CD14-positive monocyte (primary cell): ENCODE measurements at places on chromosomes 7 and 10.
A peak's percentile ranks its signal among the peaks of the same experiment; 100 is the strongest.

DNA sequence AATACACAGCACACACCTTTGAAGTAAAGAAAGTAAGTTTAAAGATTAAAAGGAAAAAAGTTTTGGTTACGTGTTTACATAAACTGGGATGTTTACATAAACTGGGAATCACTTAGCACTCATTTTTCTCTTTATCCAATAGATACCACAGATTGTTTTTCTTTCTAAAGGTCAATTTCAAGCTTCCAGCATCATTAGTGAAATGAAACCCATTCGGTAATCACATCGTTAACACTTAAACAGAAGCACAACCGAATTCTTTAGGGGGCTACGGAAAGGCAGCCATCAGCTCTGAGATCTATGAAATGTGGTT is 1.1 kb downstream of the ODAD2 start:
- H3K27me3 ChIP-seq, result peaks cover 2% of the 10 kb centered on the region
- no peak for DNase-seq
- H3K4me1 ChIP-seq, result peaks cover 9% of the 10 kb centered on the region

GRCh38 chr10:96656198-96656577 is 64.1 kb downstream of the PIK3AP1 start:
- H3K4me3 ChIP-seq, result peak overlapping the region; percentile 14
- peaks cover 7% of the 10 kb centered on the region for H3K36me3 ChIP-seq
- H3K27ac ChIP-seq, result peak overlapping the region; percentile 85
- no peaks in the 10 kb centered on the region for H3K27me3 ChIP-seq

- no peak for DNase-seq
- H3K4me1 ChIP-seq, result peaks cover 73% of the 10 kb centered on the region
- peaks cover 32% of the 10 kb centered on the region for H3K36me3 ChIP-seq
- peak overlapping the region; percentile 45 for H3K27ac ChIP-seq
- H3K4me3 ChIP-seq, result no peak overlapping the region
Observed at GRCh38 chr10:69345402-69345801, 67.1 kb downstream of the HK1 start.

DNA sequence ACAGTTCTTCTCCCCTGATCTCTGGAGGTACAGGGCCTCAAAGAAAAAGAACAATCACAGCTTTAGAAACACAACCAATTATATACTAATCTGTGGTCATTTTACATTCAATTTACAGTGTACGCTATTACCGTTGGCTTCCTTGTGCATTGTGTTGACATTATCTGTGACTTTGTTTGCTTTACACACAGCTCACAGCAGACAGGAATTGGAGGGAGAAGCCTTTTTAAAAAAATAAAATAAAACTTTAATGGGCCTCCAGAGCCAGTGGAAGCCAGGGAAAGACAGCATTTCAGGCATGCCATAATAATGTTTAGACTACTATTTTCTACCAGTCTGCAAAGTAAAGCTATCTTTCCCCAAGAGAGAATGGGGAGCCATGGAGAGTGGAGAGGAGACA is 179.0 kb upstream of the ADO start:
- no peak for DNase-seq
- H3K27me3 ChIP-seq, result no peaks in the 10 kb centered on the region
- H3K4me1 ChIP-seq, result peaks cover 23% of the 10 kb centered on the region
- H3K4me3 ChIP-seq, result no peak overlapping the region
- H3K36me3 ChIP-seq, result no peaks in the 10 kb centered on the region

DNA sequence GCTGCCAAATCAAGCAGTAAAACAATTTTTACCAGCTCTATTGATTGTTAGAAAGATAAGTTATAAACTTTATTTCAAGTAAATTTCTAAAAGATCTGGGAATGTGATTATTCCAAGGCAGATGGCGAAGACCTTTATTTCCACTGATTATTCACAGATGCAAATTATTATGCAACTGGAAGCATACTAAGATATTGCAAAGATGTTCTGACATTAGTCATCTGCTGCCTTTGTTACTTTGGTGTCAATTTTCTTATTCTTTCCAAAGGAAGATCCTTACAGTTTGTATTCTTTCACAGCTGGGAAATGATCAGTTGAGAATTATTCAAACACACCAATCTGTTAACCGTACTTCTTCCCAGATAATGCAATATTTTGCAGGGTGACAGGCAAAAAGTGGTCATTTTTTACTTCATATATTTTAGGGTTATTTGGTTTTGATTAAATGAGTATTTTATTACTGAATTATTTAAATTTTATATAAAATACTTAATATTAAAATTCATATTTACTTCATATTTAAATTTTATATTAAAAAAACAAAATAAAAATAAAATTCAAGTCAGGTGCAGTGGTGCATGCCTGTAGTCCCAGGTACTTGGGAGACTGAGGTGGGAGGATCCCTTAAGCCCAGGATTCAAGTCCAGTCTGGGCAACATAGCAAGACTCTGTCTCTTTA is 171.3 kb downstream of the FZD1 start:
- no peaks in the 10 kb centered on the region for H3K36me3 ChIP-seq
- H3K27ac ChIP-seq, result no peak overlapping the region
- no peaks in the 10 kb centered on the region for H3K4me1 ChIP-seq

- peak overlapping the region; percentile 51 for H3K27ac ChIP-seq
- H3K36me3 ChIP-seq, result no peaks in the 10 kb centered on the region
- DNase-seq, result no peak
- no peaks in the 10 kb centered on the region for H3K27me3 ChIP-seq
Observed at GRCh38 chr10:75102830-75103673, 8.4 kb upstream of the SAMD8 start.

DNA sequence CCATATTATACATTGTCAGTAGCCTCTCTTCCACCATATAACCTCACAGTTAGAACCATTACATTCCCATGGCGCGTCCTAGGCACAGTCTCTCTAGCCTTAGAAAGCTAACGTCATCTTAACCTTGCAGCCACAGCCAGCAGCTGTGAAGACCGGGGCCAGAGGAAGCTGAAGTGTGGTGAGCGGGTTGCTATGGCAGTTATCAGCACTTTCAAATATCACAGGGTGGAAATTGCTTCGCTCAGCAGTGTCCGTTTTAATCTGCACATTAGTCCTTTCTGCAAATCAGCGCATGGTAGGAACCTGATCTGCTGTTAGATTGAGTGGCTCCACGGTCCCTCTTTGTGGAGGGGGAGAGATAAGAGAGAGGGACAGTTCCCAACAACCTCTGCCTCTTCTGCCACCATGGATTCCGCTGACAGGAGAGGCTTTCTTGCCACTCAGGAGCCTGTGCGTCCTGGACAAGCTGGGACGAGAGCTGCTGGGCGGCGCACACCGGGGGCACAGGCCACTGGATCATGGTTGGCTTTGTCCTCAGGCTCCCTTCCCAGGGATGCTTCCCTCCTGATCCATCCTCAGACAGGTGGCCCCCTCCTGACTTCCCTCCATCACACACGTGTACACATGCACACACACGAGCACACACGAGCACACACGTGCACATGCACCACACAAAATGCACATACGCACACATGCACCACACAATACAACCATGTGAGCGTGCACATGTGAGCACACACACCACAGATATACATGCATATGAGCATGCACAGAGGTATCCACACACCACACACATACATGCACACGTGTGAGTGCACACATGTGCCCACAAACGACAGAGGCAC is 93.8 kb downstream of the WDR37 start:
- no peaks in the 10 kb centered on the region for H3K4me1 ChIP-seq
- H3K36me3 ChIP-seq, result no peaks in the 10 kb centered on the region
- H3K27ac ChIP-seq, result no peak overlapping the region

- H3K4me3 ChIP-seq, result no peak overlapping the region
- H3K36me3 ChIP-seq, result peaks cover 6% of the 10 kb centered on the region
- DNase-seq, result no peak
- H3K4me1 ChIP-seq, result peaks cover 54% of the 10 kb centered on the region
Observed at GRCh38 chr10:29730458-29730857, 95.7 kb upstream of the SVIL start.

GRCh38 chr7:20597339-20597738 is 18.1 kb upstream of the ABCB5 start:
- no peaks in the 10 kb centered on the region for H3K36me3 ChIP-seq
- no peak overlapping the region for H3K4me3 ChIP-seq
- DNase-seq, result peak; percentile 24
- H3K4me1 ChIP-seq, result peaks cover 7% of the 10 kb centered on the region
- no peak overlapping the region for H3K27ac ChIP-seq
- H3K27me3 ChIP-seq, result no peaks in the 10 kb centered on the region

- no peak overlapping the region for H3K27ac ChIP-seq
- H3K4me3 ChIP-seq, result no peak overlapping the region
- no peaks in the 10 kb centered on the region for H3K36me3 ChIP-seq
- no peaks in the 10 kb centered on the region for H3K4me1 ChIP-seq
- no peak for DNase-seq
- H3K27me3 ChIP-seq, result no peaks in the 10 kb centered on the region
Observed at GRCh38 chr10:106771154-106771553, 393.4 kb downstream of the SORCS1 start.

GRCh38 chr7:47092336-47092735 is 489.6 kb downstream of the TNS3 start:
- no peaks in the 10 kb centered on the region for H3K27me3 ChIP-seq
- H3K4me3 ChIP-seq, result no peak overlapping the region
- H3K27ac ChIP-seq, result no peak overlapping the region

GRCh38 chr7:152956006-152956405 is 196.5 kb downstream of the ACTR3B start:
- H3K4me1 ChIP-seq, result no peaks in the 10 kb centered on the region
- no peaks in the 10 kb centered on the region for H3K36me3 ChIP-seq
- no peak overlapping the region for H3K4me3 ChIP-seq
- no peak for DNase-seq
- H3K27ac ChIP-seq, result no peak overlapping the region

- no peaks in the 10 kb centered on the region for H3K4me1 ChIP-seq
- H3K27ac ChIP-seq, result no peak overlapping the region
- no peaks in the 10 kb centered on the region for H3K36me3 ChIP-seq
- no peak for DNase-seq
- H3K4me3 ChIP-seq, result no peak overlapping the region
- H3K27me3 ChIP-seq, result no peaks in the 10 kb centered on the region
Observed at GRCh38 chr10:59087486-59087885, 89.0 kb upstream of the PHYHIPL start.

DNA sequence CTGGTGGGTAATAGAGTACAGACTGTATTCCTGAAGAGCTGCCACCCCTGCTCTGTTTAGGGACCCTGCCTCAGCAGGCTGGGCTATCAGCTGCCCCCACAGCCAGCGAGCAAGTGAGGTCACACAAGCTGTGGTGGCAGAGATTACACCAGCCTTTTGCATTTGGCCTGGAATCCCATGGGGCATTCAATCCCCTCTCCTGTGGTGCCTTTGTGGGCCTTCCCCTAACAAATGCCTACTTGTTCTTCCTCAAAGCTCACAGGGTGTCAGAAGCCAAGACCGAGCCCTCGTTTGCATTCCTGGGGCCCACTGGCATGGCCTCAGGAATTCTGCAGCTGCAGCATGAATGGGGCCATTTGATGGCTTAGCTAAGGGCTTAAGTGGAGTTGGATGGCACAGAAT is 212.7 kb upstream of the PHYHIPL start:
- no peaks in the 10 kb centered on the region for H3K27me3 ChIP-seq
- H3K4me3 ChIP-seq, result no peak overlapping the region
- DNase-seq, result no peak
- no peaks in the 10 kb centered on the region for H3K4me1 ChIP-seq
- no peak overlapping the region for H3K27ac ChIP-seq

- peaks cover 47% of the 10 kb centered on the region for H3K4me1 ChIP-seq
- DNase-seq, result no peak
- no peak overlapping the region for H3K4me3 ChIP-seq
- H3K36me3 ChIP-seq, result peaks cover 7% of the 10 kb centered on the region
Observed at GRCh38 chr7:127955051-127955531, 76.1 kb downstream of the LRRC4 start.

DNA sequence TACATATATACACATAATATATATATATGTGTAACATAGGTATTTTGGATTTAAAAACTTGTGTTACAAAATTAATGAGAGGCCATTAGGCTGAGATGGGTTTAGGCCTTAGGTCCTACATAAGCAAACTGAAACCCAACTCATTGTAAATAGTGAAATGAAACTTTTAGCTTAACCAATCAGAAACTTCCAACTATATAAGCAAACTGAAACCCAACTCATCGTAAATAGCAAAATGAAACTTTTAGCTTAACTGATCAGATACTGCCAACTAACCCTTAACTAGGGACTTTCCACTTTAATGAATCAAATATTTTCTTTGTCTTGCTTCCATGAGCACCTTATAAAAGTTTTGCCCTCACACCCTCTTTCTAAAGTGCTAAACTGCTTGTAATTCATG is 17.3 kb upstream of the SAMD9L start:
- H3K4me1 ChIP-seq, result no peaks in the 10 kb centered on the region
- no peaks in the 10 kb centered on the region for H3K36me3 ChIP-seq
- H3K4me3 ChIP-seq, result peak overlapping the region; percentile 8
- H3K27me3 ChIP-seq, result no peaks in the 10 kb centered on the region

DNA sequence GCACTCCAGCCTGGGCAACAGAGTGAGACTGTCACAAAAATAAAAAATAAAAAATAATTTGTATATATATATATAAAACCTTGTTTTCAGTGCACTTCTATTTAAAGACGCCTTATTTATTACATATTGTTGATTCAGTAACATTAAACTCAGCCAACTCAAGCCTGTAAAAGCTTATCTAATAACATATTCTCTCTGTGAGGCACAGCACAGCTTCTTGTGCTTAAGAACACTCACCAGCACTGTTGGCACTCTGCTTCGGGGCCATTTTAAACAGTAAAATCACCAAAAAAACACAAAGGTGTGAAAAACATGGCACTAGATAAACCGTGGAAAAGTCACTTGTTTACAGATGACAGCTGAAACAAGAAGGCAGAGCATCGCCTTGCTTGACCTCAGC is 89.0 kb upstream of the C10orf90 start:
- DNase-seq, result no peak
- H3K4me3 ChIP-seq, result no peak overlapping the region
- no peaks in the 10 kb centered on the region for H3K4me1 ChIP-seq
- H3K36me3 ChIP-seq, result no peaks in the 10 kb centered on the region
- H3K27ac ChIP-seq, result no peak overlapping the region
- no peaks in the 10 kb centered on the region for H3K27me3 ChIP-seq

GRCh38 chr7:155874411-155874810 is 62.1 kb upstream of the SHH start:
- H3K4me3 ChIP-seq, result no peak overlapping the region
- no peaks in the 10 kb centered on the region for H3K27me3 ChIP-seq
- H3K36me3 ChIP-seq, result no peaks in the 10 kb centered on the region
- no peaks in the 10 kb centered on the region for H3K4me1 ChIP-seq

DNA sequence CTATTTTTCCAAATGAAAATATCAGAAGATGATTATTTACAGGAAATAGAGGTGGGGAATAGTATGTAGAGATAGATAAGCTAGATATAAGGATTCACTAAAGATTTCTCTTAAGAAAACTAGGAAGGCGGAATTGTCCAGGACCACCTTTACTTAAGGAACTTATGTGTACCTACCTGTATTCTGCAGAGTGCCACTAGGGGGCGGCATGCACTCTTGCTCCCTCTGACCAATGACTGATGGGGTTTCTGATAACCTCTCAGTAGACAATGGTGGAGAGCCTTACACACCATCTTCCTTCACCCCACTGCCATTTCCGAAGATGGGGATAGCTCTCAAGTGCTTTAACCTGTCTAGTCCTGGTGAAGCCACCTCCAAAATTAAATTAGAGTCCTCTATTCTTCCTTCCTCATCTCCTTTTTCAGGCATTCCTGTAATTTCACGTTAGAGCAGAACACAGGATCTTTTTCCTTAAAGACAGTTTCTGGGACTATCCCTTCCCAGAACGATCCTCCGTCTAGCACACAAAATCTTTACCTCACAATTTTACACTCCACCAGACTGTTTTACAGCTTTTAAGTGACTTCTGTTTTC is 453.1 kb downstream of the SORCS1 start:
- H3K4me1 ChIP-seq, result no peaks in the 10 kb centered on the region
- no peak overlapping the region for H3K27ac ChIP-seq
- no peaks in the 10 kb centered on the region for H3K27me3 ChIP-seq
